Right forelimb (tissue), 1 donor: ENCODE measurements at places on chromosomes 16 and 17.
A peak's percentile ranks its signal among the peaks of the same experiment; 100 is the strongest.

- peak; percentile 85 for DNase-seq
Observed at GRCh38 chr17:491086-492021, 138.7 kb upstream of the RPH3AL start.

GRCh38 chr17:2239170-2239551, 64.4 kb downstream of the SMG6 start:
- DNase-seq = no peak

DNA sequence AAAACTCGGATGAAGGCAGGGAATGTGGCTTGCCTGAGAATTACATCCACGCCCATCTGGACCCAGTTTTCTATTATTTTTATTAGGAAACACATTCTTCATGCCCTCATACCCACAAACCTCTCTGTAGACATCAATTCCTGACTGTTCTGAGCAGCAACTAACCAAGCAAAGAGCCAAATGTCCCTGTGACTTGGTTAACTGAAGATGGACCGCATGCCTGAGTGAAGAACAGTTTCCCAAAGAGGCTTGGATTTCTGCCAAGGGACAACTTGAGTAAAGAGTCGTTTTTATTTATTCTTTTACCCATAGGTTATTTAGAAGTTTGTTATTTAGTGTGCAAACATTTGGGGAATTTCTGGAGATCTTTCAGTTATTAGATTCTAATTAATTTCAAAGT, 259.8 kb downstream of the GRIN2A start:
- no peak for DNase-seq

- DNase-seq = no peak
Observed at GRCh38 chr17:26773189-26774188, 520.4 kb upstream of the WSB1 start.

DNA sequence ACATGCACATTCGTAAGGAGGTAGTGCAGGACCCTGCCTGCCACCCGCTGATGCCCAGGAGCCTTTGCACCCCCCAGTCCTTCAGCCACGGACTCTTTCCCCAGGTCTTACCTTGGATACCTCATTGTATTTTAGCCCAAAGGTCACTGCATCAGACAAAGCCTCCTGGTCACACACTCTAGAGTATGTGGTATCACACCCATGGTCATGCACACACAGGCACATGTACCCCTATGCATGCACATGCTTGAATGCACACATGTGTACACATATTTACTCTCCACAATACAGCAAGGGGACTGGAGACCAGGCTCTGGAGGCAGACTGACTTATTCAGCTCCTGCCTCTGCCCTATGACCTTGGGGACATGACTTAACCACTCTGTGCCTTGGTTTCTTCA, 357.5 kb downstream of the C16orf95 start:
- DNase-seq = no peak

GRCh38 chr16:1308036-1308976, 1.1 kb upstream of the UBE2I start:
- no peak for DNase-seq

GRCh38 chr16:83070416-83071209, 443.8 kb downstream of the CDH13 start:
- no peak for DNase-seq

DNA sequence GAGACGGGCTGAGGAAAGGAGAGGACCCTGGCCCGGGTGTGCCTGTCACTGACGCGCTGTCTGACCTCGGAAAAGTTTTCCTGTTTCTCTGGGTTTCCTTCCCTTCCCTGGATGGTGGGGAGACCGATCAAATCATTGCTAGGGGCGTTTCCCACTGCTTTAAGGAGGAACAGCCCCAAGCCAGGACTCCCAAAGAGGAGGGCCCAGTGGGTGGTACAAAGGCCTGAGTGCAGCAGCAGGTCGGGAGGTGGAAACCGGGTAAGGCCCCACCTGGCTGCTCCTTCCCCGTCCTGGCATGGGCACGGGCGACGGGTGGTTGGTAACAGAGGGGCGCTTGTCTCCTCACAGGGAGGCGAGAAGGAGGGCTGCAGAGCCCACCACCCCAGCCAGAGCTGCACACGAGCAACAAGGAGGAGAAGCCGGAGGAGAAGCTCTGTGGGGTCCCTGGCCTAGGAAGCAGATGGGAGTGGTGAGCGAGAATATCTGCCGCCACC, 2.2 kb downstream of the SRL start:
- no peak for DNase-seq

DNA sequence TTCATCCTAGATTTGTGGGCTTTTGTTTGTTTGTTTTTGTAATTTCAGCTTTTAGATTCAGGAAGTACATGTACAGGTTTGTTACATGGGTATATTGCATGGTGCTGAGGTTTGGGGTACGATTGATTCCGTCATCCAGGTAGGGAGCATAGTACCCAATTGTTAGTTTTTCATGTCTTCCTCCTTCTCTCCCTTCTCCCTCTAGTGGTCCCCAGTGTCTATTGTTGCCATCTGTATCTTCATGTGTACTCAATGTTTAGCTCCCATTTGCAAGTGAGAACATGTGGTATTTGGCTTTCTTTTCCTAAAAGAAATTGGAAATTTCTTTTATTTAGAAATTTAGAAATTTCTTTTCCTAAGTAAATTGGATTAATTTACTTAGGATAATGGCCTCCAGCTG, 37.1 kb upstream of the BCAS3 start:
- DNase-seq = no peak

DNA sequence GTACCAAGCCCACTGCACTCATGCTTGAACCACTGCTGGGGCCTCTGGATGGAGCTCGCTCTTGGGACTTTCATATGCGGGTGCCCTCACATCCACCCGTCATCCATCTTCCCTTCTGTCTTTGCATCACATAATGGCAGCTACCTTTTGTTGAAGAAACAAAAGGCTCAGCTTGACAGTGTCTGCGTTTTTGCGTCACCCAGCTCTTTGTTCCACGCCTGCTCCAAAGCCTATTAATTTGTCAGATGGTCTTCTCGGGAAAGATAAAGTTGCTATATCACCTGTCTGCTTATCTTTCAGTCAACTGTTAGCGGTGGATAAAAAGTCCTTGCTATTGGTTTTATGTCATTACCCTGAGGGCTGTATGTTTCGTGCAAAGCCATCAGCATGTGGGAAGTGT, 18.1 kb upstream of the BCO1 start:
- no peak for DNase-seq

- no peak for DNase-seq
Observed at GRCh38 chr16:23570992-23571632, 13.6 kb downstream of the UBFD1 start.

DNA sequence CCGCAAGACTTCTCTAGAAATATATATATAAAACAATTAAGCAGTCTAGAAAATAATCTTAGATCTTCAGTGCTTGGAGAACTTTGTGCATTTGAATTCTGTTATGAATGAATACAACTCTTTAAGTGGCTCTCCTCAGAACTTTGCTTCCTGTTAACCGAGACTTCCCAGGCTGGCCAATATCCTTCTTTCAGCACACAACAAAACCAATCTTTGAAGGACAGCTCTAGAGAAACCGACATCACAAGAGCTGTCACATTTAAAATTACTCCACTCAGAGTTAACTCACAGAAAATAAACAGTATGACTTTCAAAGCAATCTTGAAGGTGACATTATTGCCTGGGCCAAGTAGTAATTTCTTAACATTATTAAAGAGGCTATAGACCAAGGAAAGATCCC, 49.7 kb upstream of the ITGA2B start:
- DNase-seq = no peak

DNA sequence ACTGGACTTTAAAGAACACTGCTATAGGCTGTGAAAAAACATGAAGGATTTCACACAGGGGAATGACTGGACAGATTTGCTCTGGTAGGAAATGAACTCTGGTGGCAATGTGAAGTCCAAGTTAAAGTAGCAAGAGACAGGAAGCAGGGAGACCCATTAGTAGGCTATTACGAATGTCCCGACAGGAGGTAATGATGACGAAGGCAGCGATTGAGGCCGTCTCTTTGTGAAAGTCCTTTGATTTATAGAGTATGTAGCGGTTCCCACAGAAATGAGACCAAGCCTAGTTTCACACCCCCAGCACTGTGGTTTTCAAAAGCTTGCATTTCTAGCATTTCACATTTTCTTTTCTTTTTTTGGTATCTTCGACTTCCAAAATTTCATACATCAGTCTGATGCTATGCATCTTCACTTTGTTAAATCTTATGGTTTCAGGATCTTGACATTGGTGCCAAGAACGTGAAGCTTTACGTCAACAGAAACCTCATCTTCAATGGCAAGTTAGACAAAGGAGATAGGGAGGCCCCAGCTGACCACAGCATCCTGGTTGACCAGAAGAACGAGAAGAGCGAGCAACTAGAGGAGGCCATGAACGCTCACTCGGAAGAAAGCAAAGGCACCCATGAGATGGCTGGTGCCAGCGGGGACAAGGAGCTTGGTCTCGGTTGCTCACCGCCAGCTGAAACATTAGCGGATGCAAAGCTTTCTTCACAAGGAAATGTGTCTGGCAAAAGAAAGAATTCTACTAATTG, 189.8 kb downstream of the KATNIP start:
- no peak for DNase-seq

DNA sequence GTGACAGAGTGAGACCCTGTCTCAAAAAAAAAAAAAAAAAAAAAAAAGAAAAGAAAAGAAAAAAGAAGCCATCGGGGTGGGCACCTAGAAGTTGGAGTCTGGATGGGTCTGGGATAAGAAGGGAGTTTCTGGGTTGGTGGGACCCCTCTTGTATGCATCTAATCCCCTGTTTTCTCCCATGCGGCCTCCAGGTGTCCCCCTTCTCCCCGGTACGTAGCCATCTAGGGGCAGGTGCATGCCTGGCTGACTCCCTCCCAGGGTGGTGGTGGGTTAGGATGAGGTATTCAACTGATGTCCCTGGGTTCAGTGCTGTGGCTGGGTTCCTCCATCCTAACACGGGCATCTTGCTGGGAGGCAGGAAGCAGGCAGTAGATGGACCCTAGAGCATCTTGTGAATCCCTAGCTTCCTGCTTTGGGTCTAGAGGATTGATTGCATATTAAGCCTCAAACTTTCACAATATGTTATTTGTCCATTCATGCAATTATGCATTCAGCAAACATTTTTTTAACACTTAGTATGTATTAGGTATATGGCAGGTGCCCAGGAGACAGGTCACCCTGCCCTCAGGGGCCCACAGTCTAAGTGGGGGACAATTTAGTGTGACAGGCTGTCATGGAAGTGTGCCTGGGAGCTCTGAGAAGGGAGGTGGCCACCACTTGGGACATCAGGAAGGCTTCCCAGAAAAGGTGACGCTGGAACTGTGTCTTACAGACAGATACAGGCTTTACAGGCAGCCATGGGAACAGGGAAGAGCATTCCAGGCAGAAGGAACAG, 13.1 kb downstream of the FMNL1 start:
- DNase-seq = no peak

GRCh38 chr17:13084420-13084819, 66.6 kb upstream of the ELAC2 start:
- DNase-seq = no peak

DNA sequence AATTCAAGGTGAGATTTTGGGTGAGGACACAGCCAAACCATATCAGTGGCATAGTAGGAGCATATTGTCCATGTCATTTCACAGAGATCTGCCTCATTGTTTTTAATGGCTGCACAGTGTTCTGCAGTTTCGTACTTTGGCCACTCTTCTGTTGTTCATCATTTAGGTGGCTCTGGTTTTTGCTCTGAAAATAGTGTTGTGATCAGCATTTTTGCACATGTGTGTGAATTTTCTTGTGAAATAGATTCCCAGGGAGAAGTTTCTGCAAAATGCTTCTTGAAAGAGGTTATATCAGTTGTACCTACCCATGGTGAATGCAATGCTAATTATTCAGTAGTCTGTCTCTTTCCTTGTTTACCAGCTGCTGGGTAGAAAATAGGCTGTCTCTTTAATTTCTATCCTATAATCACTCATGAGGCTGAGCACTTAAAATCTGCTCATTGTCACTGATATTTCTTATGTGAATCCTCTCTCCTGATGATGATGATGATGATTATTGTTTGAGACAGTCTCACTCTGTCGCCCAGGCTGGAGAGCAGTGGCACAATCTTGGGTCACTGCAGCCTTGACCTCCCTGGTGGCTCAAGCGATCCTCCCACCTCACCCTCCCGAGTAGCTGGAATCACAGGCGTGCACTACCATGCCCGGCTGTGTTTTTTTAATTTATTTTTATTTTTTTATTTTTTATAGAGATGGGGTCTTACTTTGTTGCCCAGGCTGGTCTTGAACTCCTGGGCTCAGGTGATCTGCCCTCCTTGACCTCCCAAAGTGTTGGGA, 10.5 kb downstream of the LCMT1 start:
- DNase-seq = no peak

DNA sequence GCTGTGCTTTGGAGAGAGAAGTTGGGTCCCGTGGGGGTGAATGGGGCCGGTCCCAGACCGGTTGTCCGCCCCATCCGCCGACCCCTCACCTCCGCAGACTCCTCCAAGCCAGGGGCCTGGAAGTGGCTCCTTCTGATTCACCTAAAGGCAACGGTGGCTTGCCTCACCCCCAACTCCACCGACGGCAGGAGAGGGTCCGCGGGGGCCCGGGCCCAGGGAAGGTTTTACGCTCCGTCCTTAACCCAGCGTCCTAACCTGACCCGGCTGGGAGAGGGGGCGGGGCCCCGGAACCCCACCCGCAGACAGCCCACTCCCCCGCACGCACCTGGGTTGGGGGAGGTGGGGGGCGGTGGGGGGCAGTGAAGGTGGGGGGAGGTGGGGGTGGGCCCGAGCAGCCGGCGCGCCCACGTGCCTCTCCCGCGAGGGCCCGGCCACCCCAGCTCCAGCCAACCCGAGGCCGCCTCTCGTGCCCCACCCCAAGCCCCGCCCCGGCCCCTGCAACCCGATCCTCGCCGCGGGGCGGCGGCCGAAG, 12.7 kb upstream of the CD300A start:
- DNase-seq = peak; percentile 94

- no peak for DNase-seq
Observed at GRCh38 chr17:66426397-66427033, 124.1 kb downstream of the PRKCA start.

DNA sequence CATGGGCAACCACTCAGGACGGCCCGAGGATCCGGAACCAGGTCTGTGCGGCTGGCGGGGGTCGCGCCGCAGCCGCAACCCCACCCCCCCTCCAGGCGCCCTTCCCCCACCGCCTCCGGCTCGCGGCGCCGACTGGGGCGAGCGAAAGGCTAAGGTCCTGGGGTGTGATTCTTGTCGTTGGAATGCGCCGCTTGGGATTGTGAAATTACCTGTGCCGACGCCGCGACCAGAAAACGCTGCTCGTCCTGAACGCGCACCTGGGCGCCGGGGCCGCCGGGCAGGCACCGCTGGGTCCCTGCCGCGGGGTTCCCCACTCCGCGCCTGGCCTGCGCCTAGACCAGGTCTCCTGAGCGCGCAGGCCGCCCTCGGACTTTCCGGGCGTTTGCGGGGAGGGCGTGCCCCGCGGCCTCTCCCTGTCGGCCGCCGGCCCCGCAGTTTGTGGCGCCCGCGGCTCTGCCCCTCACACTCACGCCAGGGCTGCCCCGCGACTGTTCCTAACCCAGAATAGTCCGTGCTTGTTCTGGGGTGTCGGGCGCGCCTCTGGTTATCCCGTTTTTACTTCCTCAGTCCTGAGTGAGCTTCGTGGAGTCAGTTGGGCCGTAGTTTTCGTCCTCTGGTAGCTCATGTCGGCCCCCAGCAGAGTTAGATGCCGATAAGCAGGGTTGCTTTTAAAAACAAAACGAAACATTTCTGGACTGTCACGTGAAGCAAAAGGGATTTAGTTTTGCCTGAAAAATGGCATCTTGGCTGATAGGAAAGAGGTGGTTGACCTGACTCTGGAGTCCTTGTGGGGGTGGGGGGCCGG, 147.2 kb downstream of the SPECC1 start:
- DNase-seq = peak; percentile 54

GRCh38 chr16:3021449-3022207, 1.5 kb downstream of the TNFRSF12A start:
- DNase-seq = peak; percentile 66

- DNase-seq = no peak
Observed at GRCh38 chr17:14427900-14428647, 127.2 kb downstream of the HS3ST3B1 start.
